ENCODE measurements at places on chromosomes 6 and 20.

- DNase-seq = no peak
These were observed 33.0 kb downstream of the SLC35D3 start for GRCh38 chr6:136955123-136955522.

DNA sequence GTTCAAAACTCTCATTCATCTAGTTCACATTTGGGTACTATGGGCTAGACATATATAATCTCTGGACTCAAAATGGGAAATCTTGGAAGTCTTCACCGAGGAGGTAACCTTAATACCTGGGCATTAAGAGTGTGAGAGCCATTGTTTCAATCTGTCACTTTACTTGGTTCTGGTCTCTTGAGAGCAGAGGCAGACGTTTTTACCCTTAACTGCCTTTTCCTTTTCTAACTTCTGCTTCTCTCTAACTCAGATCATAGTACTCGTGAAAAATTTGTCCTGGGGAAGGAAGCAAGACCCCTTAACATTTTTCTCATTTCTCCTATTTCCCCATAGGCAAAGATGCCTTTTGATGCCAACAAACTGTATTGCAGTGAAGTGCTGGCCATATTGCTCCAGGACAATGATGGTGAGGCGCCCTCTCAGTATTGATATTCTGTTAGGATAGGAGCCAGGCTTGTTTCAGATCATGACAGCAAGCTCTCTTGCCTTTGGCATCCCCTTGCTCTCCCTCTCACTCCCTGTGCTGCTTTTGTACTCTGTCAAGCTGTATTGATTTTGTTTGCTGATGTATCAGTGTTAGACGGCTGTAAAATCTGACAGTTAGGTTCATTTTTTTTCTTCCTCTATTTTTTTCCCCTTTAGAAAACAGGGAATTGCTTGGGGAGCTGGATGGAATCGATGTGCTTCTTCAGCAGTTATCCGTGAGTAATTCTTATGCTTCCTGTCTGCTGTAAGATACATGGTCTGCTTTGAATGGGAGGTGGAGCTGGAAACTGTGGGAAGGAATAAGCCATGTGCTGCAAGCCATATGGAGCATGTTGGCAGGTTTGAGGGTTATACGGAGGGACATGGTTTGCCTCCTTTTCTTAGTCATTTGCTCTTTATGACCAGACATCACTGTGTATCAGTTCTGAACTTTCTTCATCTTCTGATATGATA, 83.5 kb downstream of the CTNNBL1 start:
- no peak for DNase-seq

GRCh38 chr6:87909849-87910248, 137.8 kb upstream of the SPACA1 start:
- DNase-seq = no peak

DNA sequence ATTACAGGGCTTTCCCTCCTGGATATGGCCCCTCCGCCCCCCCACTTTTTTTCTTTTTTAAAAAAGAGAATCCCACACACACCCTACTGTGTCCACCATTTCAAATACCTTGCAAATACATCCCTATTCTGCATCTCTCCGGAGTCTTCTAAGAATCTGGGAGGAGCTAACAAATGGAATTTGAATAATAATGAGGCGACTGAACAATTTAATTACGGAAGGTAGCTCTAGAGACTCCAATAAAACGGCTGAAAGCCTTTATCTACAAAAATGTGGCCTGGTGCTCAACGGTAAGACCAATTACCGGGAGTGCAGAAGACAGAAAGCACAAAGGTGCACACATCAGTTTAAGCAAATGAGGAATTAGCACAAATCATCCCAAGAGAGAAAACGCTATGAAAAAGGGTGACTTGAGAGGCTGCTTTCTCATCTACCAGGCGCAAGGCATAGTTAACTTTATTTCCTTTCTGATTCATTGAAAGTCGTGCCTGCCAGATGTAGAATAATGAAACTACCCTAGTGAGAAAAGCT, 1.8 kb downstream of the RRAGD start:
- no peak for DNase-seq

DNA sequence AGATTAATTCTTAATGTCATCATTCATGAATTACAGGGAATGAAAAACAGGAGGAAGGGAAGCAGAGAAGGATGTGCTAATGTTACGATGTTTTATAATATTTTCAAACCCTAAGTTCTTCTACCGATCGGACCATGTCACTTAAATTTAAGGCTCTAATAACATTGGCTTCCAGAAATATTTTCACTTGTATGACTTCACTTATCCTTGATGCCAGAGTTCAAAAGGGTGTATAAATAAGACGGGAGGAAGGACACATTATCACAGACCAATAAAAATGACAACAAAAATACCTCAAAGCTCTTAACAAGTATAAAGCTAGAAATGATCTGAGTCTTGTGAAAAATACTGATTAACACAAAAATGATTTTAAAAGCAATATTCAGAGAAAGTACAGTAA, 370.4 kb upstream of the CITED2 start:
- DNase-seq = no peak

DNA sequence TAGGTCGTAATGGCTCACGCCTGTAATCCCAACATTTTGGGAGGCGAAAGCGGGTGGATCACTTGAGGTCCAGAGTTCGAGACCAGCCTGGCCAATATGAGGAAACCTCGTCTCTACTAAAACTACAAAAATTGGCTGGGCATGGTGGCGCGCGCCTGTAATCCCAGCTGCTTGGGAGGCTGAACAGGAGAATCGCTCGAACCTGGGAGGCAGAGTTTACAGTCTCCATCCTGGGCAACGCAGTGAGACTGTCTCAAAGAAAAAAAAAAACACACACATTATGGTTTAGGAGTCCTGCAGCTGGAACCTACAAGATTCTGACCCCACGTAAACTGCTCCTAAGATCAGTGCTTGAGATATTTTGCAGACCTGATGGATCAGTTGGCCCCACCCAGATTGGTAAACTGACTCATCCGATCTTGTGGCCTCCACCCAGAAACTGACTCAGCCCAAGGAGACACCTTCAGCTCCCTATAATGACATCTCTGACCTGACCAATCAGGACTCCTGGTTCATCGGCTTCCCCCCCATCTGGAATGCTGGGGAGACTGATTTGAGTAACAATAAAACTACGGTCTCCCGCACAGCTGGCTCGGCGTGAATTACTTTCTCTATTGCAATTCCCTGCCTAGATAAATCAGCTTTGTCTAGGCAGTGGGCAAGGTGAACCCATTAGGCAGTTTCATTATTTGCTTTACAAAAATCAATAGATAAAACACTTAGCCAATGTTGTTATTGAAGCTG, 96.2 kb upstream of the BTN3A2 start:
- peak; percentile 89 for DNase-seq
